ENCODE measurements at places on chromosomes 3 and 15.

- DNase-seq, result no peak
Observed at GRCh38 chr3:49277383-49277775, 347 bp upstream of the C3orf62 start.

DNA sequence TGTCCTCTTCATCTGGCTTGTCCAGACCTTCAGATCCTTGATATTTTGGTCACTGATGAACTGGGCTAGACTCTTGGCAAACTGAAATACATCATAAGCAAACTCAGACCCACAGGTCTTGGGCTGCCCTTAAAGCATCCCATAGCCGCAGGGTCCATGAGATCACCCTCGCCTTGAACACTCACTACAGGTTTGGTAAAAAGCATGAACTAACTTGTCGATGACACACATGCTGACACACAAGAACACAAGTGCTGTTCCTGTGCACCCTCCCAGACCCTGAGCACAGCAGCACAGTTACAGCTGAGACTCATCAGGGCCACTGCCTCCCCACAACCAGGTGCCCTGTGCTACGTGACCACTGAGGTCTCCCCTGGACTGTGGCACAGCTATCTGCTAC lies 21.0 kb downstream of the PFKFB4 start:
- DNase-seq, result no peak

- DNase-seq, result no peak
Observed at GRCh38 chr3:3766140-3766539, 33.1 kb upstream of the LRRN1 start.

GRCh38 chr15:80162059-80162554 lies 9.3 kb downstream of the FAH start:
- no peak for DNase-seq

GRCh38 chr15:94239474-94239873 lies 8.1 kb downstream of the MCTP2 start:
- DNase-seq, result no peak

- no peak for DNase-seq
Observed at GRCh38 chr3:94423578-94423977, 360.7 kb downstream of the NSUN3 start.

DNA sequence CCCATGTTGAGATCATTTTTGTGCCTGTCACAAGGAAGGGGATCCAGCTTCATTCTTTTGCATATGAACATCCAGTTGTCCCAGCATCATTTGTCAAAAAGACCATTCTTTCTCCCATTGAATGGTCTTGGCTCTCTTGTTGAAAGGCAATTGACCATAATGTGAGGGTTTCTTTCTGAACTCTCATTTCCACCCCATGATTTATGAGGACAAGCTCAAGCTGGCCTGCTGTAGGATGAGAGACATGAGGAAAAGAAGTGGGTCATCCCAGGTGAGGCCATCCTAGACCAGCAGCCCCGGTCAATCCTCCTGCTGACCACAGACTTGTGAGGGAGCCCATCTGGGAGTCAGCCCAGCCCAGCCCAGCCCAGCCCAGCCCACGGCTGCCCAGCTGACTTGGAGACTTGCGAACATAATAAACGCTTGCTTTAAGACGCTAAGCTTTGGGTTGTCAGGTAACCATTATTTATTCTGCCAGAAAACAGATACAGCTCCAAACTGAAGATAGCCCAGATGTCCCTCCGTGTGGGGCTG lies 69.0 kb downstream of the LINGO1 start:
- no peak for DNase-seq

DNA sequence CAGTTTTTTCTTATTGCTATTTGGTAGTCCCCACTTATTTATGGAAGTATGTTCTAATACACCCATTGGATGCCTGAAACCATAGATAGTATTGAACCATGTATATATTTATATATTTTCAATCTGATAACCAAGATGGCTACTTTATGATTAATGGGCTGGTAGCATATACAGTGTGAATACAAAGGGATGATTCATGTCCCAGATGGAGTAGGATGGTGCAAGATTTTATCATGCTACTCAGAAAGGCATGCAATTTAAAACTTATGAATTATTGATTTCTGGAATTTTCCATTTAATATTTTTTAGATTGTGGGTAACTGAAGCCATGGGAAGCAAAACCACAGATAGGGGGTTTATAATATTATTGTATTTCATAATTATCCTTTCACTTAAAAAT lies 35.2 kb downstream of the AP4E1 start:
- no peak for DNase-seq

DNA sequence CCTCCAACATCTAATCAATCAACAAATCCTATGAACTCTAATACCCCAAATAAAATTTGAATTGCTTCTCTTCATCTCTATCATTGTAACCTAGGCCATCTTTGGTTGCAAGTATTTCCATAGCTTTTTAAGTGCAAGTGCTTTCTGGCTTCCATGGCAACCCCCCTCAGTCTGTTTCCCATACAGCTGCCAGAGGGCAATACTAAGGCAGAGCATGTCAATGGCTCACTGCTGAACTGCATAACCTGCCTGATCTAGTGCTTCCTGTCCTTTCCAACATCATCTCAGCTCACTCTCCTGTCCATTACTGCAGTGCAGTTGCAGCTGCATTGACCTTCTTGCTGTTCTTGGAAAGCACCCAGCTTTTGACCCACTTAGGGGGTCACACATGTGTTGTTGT lies 198.4 kb downstream of the WNT5A start:
- no peak for DNase-seq

GRCh38 chr3:183980403-183980802 lies 37.3 kb downstream of the ABCC5 start:
- DNase-seq, result no peak

DNA sequence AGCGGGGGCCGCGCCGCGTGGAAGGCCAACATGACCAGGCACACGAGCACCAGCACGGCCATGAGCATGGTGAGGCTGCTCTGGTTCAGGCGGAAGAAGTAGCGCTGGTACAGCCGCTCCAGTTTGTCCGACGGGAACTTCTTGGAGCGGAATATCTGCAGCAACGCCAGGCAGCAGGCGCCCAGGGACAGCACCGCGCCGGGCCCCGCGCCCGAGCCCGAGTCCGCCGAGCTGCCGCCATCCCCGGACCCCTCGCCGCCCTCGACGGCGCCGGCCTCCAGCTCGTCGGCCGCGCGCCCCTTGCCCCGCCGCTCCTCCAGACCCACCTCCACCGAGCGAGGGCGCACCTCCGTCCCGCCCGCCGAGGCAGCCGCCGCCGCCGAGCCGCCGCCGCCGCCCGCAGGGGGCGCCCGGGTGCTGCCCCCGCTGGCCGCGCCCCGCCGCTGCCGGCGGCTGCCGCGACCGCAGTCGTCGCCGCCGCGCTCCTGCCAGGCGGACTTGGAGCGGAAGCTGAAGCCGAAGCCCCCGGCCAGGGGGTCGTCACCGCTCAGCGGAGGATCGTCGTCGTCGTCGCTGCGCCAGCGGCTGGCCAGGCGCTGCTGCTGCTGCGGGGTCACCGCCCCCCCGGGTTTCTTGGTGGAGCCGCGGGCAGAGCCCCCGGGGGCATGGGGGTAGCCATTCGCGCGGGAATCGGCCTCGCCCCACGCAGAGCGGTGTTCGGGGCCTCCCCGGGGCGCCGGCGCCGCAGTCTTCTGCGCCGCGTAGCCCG lies 957 bp downstream of the ADCY5 start:
- peak; percentile 52 for DNase-seq

GRCh38 chr15:69729167-69729748 lies 276.6 kb downstream of the RPLP1 start:
- DNase-seq, result peak; percentile 78

GRCh38 chr15:52162876-52163275 lies 28.3 kb downstream of the GNB5 start:
- DNase-seq, result no peak

- no peak for DNase-seq
Observed at GRCh38 chr3:111981457-111981763, 2.6 kb downstream of the ABHD10 start.

- DNase-seq, result no peak
Observed at GRCh38 chr3:157136647-157137387, 23.1 kb downstream of the CCNL1 start.

DNA sequence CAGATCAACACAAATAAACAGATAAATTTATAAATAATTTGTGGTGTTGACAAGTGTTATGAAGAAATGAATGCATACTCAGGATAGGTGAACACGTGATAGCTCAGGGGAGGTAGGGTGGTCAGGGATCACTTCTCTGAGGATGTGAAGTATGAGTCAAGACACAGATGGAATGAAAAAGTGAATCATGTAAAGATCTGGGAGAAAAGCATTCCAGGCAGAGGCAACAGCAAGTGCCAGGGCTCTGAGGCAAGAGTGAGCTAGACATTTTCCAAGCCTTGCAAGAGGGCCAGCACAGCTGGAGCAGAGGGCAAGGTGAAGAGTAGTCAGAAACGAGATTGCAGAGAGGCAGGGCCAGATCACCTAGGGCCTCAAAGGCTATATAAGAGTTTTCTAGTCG lies 177.8 kb downstream of the WNT5A start:
- DNase-seq, result no peak

GRCh38 chr15:59918994-59919951 lies 84.8 kb upstream of the FOXB1 start:
- DNase-seq, result peak; percentile 55

GRCh38 chr3:23805210-23805632 lies 534 bp upstream of the UBE2E1 start:
- no peak for DNase-seq

DNA sequence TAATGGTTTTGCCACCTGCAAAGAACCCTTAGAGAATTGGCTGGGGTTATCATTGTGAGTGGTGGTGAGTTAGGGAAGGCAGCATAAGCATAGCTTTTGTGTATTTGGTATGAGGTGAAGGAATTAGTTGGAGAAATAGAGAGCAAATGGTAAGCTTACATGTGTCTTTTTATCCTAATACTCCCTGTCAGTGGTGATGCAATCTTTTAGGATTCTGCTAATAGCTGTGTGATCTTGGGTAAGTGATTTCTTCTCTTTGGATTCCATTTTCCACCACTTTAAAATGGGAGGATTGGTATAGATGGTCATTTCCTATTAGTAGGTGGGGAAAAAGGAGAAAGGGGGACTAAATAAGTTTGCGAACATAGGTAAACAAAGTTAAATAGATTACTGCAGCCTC lies 30.9 kb downstream of the PIAS1 start:
- DNase-seq, result no peak

DNA sequence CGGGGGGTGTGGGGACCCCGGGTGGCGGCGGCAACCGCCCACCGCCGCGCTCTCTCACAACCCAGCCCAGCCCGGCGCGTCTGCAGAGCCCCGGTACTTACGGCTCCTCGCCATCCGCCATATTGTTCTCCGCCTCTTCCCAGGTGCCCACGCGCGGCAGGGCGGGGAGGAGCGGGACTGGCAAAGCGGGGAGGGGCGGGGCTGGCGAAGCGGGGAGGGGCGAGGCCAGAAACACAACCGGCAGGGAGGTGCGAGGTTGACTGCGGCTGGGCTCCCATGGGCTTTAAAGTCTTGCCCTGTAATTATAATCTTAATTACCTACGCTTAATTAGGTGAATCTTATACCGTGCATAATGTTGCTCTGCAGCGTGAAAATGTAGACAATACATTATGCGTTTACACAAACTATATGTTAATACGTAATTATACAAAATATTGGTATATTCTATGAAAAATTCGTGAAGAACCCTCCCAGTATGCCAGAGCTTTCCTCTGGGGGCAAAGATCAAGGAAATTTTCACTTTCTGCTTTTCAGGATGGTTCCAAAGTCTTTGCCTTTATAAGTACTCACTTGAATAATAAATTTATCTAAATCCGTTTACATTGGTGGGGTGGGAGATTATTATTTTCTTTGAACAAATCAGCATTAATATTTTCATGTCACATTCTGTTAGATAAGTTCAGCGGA lies at the start of gene UBA3:
TSS of gene UBA3 (minus strand) at position 133 of the 688 bp plus-strand sequence. CDS start at position 121, 12 bp downstream.
- DNase-seq, result peak; percentile 94

GRCh38 chr3:121869736-121870135 lies 24.5 kb upstream of the SLC15A2 start:
- no peak for DNase-seq

GRCh38 chr15:57893040-57893439 lies 172.5 kb downstream of the ALDH1A2 start:
- no peak for DNase-seq

GRCh38 chr3:25817638-25818037 lies 27.7 kb downstream of the OXSM start:
- no peak for DNase-seq

DNA sequence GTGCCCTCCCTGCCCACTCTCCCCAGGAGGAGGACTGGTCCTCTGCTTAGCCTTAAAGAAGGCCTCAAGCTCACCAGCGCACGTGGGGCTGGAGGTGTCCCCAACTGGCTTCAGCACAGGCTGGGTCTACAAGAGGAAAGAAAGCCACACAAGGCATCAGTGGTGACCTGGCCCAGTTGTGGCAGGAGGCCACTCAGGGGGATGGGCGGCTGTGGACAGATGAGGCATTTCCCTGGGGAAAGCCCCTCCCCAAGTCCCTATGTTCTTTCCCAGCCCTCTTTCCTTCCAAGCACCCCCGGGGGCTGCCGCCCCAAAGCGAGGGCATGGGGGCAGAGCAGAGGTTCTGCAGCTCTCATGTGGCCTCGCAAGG lies 155.2 kb upstream of the TLE3 start:
- no peak for DNase-seq

GRCh38 chr15:67196672-67197363 lies 57.6 kb downstream of the AAGAB start:
- DNase-seq, result no peak

GRCh38 chr15:70703096-70703878 lies 60.1 kb downstream of the UACA start:
- no peak for DNase-seq

GRCh38 chr3:26106228-26106627 lies 316.3 kb downstream of the OXSM start:
- DNase-seq, result no peak

DNA sequence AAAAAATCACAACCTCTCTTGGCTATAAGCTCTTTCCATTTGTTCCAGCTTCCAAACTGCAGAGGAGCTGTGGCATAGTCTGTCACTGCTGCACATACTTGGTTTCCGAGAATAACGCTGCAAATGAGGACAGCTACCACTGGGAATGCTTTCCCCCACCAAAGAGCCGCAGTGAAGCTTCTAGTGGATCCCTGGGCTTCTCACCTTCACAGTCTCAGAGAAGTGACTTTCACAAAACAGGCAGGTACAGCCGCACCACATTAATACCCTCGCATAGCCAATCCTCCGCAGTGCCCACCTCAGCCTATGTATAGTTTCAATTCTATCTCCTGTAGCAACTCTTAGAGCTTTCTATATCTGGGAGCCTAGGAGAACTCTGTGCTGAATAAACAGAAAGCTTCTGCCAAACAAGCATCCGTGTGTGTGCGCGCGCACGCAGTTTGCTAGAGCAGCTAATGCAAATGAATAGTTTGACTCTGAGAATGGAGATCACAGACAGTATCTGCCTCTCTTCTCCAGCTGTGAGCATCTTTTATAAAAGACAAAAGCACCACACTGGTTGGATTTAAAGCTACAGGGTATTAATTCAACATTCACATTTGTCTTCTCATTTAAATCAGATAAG lies 81.9 kb upstream of the PLXND1 start:
- DNase-seq, result no peak

- DNase-seq, result no peak
Observed at GRCh38 chr3:112904786-112905185, 58.1 kb upstream of the CD200R1L start.

GRCh38 chr3:173584838-173585831 lies 187.6 kb downstream of the NLGN1 start:
- DNase-seq, result no peak
